ENCODE measurements at places on chromosomes 16 and 17. TPM values are rescaled to one million over a fixed set of nuclear protein-coding genes. Genes with fewer than 3 reads are reported as not detected.

Gene KRT12
- total RNA-seq = not detected

DNA sequence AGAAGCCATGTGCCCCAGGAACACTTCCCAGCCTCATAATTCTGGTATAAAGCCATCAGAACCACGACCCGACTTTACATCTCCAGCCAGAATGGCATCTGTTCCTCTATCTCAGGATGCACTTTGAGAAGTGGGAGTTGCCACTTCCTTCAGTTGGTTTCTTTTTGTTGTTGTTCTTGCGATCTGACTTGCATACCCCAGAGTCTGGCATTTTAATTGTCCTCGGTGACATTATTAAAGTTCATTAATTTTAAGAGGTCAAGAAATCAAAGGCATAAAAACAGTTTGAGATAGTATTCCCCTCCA lies 13.5 kb downstream of the MARCHF10 start:
- H3K36me3 ChIP-seq = no peaks in the 10 kb centered on the region
- no peak overlapping the region for H3K4me3 ChIP-seq
- peaks cover 6% of the 10 kb centered on the region for H3K27me3 ChIP-seq
- DNase-seq = no peak
- H3K4me1 ChIP-seq = no peaks in the 10 kb centered on the region

Gene MAF
- 7.2 TPM for total RNA-seq

DNA sequence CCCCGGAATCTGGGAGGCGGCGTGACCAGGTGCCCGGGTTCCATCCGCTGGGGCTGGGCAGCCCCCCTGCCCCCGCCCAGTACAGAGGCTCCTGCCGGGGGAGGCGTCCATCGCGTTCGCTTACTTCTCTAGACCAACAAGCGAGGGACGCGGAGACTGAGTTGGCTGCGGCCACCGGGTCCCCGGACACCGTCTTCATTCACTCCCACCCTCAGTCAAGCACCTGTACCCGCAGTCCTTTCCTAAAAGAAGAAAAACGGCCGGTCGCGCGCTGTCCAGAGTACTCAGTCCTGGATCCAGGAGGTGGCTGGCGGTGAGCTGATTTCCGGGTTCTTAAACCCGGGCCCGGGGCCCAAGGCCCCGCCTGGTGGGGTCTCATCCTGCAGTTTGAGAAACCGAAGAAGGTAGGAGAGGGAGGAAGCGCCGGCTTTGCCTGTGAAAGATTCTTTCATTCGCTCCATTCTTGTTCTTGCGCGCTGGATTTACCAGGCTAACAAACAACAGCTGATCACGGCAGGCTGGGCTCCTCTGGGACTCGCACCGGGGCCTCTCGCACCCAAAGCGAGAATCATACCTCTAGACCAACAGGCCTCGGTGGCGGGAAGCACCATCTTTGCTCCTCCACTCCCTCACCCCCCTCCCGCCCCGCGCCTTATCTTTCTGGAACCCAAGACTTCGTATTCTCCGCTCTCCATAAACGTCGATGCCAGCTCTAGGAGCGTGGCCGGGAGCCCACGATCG lies 17.4 kb upstream of the OR1F1 start:
- H3K36me3 ChIP-seq = no peaks in the 10 kb centered on the region
- DNase-seq = no peak
- peaks cover 80% of the 10 kb centered on the region for H3K27me3 ChIP-seq

Gene PROCA1
- total RNA-seq = 2.1 TPM

- no peak for DNase-seq
- H3K27ac ChIP-seq = no peak overlapping the region
- no peaks in the 10 kb centered on the region for H3K4me1 ChIP-seq
- no peak overlapping the region for H3K4me3 ChIP-seq
Measured at GRCh38 chr17:65154770-65155589, 17.8 kb downstream of the RGS9 start.

- H3K36me3 ChIP-seq = peaks cover 41% of the 10 kb centered on the region
- H3K27me3 ChIP-seq = no peaks in the 10 kb centered on the region
- H3K4me3 ChIP-seq = no peak overlapping the region
- peaks cover 14% of the 10 kb centered on the region for H3K4me1 ChIP-seq
Measured at GRCh38 chr17:80890921-80891396, 100.7 kb upstream of the CHMP6 start.

DNA sequence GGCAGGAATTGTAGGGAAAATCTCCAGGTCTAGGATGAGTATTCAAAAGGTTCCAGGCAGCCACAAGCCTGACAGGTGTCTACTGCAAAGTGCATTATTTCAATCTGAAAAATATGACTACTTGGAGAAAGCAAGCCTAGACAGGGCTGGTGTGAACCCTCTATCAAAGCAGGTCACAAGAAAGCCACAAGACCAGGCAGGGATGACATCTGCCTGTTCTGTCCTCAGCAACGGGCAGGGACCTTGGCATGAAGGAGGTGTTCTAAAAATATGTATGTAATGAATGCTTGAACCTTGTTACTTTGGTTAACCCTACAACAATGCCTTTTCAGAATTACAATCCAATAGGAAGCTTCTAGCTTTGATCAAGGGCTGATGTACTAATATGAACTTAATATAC lies 1.2 kb upstream of the COX6A2 start:
- peaks cover 14% of the 10 kb centered on the region for H3K4me1 ChIP-seq
- peak; percentile 42 for DNase-seq
- peaks cover 4% of the 10 kb centered on the region for H3K27me3 ChIP-seq
- H3K36me3 ChIP-seq = no peaks in the 10 kb centered on the region
- H3K4me3 ChIP-seq = no peak overlapping the region
- H3K27ac ChIP-seq = peak overlapping the region; percentile 95

Gene HBA1
- total RNA-seq = 248 TPM

- H3K27ac ChIP-seq = peak overlapping the region; percentile 59
- H3K4me3 ChIP-seq = peak overlapping the region; percentile 24
- no peaks in the 10 kb centered on the region for H3K4me1 ChIP-seq
Measured at GRCh38 chr16:14529010-14529669, 100.9 kb downstream of the PARN start.

DNA sequence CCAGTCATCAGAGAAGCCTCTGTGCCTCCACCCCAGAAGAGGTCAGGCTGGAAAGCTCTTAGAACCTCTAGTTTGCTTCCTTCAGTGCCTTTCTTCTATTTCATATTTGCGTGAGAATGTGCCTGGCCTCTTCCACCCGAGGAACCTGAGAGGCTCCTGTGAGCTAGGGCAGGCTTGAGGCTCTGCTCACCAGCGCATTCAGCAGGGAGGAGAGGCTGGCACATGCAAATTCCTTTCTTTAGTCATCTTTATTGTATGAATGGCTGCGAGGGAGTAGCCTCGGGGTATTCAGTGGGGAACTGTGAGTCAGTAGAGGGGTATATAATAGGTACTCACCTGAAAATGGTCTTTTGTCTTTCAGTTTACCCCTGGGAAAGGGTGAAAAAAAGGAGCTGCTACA lies 268.3 kb downstream of the ABCC12 start:
- H3K36me3 ChIP-seq = no peaks in the 10 kb centered on the region
- no peaks in the 10 kb centered on the region for H3K4me1 ChIP-seq
- DNase-seq = no peak
- H3K27me3 ChIP-seq = peaks cover 31% of the 10 kb centered on the region

- peak overlapping the region; percentile 61 for H3K4me3 ChIP-seq
- no peaks in the 10 kb centered on the region for H3K27me3 ChIP-seq
- H3K4me1 ChIP-seq = peaks cover 6% of the 10 kb centered on the region
- peak; percentile 30 for DNase-seq
- no peaks in the 10 kb centered on the region for H3K36me3 ChIP-seq
Measured at GRCh38 chr17:80034791-80035686, 633 bp downstream of the TBC1D16 start.

Gene HID1
- 14.0 TPM for total RNA-seq

- H3K27me3 ChIP-seq = no peaks in the 10 kb centered on the region
- H3K4me3 ChIP-seq = no peak overlapping the region
- H3K27ac ChIP-seq = no peak overlapping the region
- no peaks in the 10 kb centered on the region for H3K36me3 ChIP-seq
- no peak for DNase-seq
Measured at GRCh38 chr16:80599466-80599865, 58.7 kb downstream of the DYNLRB2 start.

DNA sequence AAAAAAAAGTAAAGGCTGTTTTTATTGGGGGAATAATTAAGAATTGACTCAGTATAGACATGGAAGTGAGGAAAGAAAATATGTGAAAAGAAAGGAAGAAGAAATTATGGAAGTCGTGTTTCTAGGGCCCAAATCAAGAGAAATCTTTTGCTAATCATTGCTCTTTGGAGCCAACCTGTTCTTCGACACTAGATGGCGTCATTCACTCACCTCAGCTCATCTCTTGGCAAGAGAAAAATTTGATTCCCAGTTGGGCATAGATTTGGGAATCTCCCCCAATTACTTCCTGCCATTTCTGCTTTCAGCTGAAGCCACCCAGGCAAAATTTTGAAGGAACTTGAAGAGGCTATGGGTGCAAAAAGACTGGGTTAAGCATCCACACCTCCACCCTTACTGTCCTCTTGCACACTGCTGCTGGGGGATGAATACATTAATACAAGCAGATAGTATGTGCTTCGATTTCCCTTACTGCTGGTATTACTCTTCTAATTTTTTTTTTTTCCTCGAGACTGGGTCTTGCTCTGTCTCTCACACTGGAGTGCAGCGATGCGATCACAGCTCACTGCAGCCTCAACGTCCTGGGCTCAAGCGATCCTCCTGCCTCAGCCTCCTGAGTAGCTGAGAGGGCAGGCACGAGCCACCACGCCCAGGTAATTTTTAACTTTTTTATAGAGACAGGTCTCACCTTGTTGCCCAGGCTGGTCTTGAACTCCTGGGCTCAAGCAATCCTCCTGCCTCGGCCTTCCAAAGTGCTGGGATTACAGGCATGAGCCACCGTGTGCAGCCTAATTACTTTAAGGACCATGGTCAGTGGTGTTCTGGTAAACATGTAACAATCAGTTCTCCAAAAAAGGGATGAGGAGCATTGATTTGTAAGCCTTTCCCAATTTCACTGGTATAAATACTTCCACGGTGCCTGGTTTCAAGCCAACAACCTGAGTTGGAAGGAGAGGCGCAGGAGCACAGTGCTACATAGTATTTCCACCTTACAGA lies 13.5 kb downstream of the PSMD7 start:
- no peaks in the 10 kb centered on the region for H3K36me3 ChIP-seq
- H3K27ac ChIP-seq = no peak overlapping the region

- no peaks in the 10 kb centered on the region for H3K27me3 ChIP-seq
- H3K36me3 ChIP-seq = peaks cover 46% of the 10 kb centered on the region
- no peak overlapping the region for H3K27ac ChIP-seq
Measured at GRCh38 chr17:8243827-8244226, 4.0 kb downstream of the CTC1 start.

Gene SEPTIN12
- total RNA-seq = not detected

- no peak overlapping the region for H3K27ac ChIP-seq
- H3K4me1 ChIP-seq = no peaks in the 10 kb centered on the region
- H3K27me3 ChIP-seq = no peaks in the 10 kb centered on the region
- no peak for DNase-seq
Measured at GRCh38 chr16:11072420-11073153, 128.2 kb downstream of the CLEC16A start.

Gene CDC6
- 1.3 TPM for total RNA-seq

- H3K4me3 ChIP-seq = peak overlapping the region; percentile 73
- DNase-seq = no peak
- peaks cover 28% of the 10 kb centered on the region for H3K4me1 ChIP-seq
- H3K27ac ChIP-seq = peak overlapping the region; percentile 96
- peaks cover 47% of the 10 kb centered on the region for H3K36me3 ChIP-seq
- no peaks in the 10 kb centered on the region for H3K27me3 ChIP-seq
Measured at GRCh38 chr17:4939546-4939795, 375 bp downstream of the SLC25A11 start.

- peaks cover 78% of the 10 kb centered on the region for H3K27me3 ChIP-seq
- no peaks in the 10 kb centered on the region for H3K36me3 ChIP-seq
- DNase-seq = no peak
- no peak overlapping the region for H3K4me3 ChIP-seq
Measured at GRCh38 chr17:37759014-37759637, 14.3 kb upstream of the HNF1B start.

DNA sequence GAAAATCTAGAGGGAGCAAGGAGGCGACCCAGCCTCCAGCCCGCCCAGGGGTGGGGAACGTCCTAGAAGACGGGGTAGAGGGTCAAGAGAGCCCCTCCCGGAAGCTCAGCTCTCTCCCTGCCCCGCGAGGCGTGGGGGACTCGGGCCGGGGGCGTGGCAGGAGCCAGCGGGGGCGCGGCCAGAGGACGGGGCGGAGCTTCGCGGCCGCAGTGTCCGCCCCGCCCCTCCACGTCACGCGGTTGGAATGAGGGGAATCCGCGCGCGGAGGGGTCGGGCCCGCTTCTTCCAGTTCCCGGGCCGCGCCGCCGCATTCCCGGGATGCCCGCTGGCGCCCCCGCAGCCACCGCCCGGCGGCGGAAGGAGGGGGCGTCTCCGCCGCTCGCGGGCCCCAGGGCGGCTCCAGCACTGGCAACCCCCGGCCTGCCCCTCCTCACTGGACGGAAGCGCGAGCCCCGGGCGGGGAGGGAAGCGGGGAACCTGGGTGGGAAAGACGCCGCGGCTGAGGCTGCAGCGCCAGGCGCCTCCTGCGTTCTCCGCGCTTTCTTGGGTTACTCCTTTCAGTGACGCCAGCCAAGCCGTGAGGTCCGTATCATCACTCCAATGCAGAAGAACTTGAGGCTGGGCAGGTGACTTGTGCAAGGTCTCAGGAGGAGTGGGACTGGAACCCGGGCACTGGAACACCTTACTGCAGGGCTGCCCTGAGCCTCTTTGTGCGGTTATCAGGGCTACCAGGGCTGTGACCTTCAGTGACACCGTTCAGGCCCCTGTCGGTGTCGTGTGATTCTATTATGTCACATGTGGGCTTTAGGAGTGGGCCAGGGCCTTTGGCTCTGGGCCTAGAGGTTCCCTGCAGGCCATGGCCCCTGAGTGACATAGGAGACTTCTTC lies 4.3 kb downstream of the MYO1C start:
- DNase-seq = peak; percentile 91
- H3K4me3 ChIP-seq = peak overlapping the region; percentile 37
- H3K36me3 ChIP-seq = no peaks in the 10 kb centered on the region
- H3K4me1 ChIP-seq = peaks cover 82% of the 10 kb centered on the region
- peaks cover 48% of the 10 kb centered on the region for H3K27me3 ChIP-seq

Gene ETV4
- total RNA-seq = 1.2 TPM

GRCh38 chr17:61469474-61469873 lies 17.3 kb downstream of the TBX4 start:
- no peaks in the 10 kb centered on the region for H3K36me3 ChIP-seq
- peaks cover 8% of the 10 kb centered on the region for H3K27me3 ChIP-seq
- H3K4me3 ChIP-seq = no peak overlapping the region
- no peak for DNase-seq
- no peak overlapping the region for H3K27ac ChIP-seq
- H3K4me1 ChIP-seq = no peaks in the 10 kb centered on the region

Gene IKZF3
- 0.34 TPM for total RNA-seq

DNA sequence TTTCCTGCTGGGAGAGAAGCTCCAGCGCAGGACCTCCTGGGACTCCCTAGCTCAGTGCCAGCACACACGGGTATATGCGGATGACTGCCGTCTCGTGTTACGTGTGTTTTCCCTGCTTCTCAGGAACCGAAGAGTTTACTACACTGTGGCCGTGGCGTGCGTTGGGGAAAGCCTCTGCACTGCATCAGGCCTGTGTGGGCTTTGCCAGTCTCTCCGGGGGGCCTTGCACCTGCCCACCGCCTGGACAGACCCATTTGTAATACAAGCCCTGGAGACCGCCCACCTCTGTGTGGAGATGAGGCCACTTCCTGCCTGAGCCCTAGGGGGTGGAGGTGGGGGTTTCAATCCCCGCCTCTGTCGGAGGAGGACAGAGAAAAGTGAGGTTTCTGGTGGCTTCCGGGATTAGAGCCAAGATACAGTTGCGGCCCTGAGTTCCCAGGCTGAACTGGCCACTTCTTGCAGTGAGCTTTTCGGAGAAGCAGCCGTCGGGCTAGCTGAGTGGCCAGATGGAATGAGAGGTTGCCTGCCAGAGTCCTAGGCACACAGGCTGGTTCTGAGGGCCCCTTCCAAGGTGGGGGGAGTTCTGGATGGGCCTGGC lies 43.4 kb upstream of the GSE1 start:
- no peak overlapping the region for H3K27ac ChIP-seq
- H3K4me3 ChIP-seq = peak overlapping the region; percentile 16
- no peak for DNase-seq
- no peaks in the 10 kb centered on the region for H3K27me3 ChIP-seq
- H3K36me3 ChIP-seq = no peaks in the 10 kb centered on the region

Gene EFCAB5
- not detected for total RNA-seq
